ENCODE measurements at places on chromosomes 12 and 14.

DNA sequence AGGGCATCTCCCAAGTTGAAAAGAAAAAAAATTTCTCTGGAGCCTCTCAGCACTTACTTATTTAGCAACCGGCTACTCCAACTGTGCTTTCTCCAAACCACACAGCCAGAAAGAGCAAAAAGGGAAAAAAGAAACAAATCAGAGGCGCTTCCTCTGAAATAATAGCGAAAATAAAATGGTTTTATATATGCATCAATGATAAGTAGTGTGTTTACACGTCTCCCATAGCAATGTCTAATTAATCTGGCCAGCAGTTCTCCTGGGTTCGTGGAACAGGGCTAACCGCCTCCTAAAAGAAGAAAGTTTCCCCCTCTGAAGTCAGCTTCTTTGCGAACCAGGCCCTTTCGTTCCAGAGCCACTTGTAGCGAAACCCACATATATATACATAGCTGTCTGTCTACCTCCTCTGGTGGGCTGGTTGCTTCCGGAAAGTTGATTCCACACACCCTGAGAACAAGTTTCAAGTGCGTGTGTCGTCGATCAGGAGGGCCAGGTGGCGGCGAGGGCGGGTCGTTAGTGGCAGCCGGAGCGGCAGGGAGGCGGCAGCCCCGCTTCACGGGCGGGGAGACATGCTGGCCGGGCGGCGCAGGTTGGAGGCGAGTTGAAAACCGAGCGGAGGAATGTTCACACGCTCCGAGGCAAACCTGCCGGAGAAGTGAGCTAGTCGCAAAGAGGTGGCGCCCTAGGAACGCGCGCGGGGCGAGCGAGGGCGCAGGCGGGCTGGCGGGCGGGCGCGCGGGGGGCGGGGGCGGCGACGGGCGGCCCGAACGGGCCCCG lies 2.7 kb downstream of the PTHLH start:
- DNase-seq = peak; percentile 37

DNA sequence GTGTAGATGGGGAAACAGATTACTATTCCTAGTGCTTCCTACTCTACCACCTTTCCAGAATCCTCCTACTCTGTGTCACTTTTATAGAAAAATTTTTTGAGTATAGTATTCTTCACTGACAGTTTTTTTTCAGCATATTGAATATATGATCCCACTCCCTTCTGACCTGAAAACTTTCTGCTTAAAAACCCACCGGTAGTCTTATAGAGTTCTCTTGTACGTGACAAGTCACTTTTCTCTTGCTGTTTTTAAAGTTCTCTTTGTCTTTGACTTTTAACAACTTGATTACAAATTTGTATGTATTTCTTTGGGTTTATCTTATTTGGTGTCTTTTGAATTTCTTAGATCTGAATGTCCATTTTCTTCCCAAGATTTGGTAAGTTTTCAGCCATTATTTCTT lies 133.6 kb upstream of the SLC38A2 start:
- DNase-seq = no peak

GRCh38 chr12:68809190-68810026 lies 1.4 kb downstream of the MDM2 start:
- no peak for DNase-seq

DNA sequence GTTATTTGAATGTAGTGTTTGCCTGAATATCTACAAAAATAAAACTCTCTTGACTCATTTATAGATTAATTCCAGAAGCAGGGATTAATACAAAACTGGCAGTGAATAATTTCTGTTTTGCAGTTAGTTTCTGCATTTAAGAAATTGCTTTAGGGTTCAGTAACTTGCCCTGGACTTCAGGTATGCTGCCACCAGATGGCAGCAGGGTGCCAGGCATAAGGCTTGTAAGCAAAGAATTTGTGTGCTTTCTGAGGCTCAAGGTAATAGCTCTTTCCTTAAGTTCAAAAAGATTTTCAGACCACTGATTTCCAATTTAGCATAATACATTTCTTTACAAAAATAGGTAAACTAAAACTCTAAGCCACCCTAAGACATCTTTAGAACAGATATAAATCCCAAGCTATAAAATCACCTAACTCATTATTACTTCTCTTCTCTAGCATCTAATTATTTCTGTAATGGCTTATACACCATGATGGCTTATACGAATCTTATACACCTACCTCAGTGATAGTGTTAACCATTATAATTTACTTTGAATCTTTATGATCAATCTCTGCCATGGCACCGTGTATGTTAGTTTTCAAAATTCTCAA lies 398.3 kb downstream of the APAF1 start:
- DNase-seq = peak; percentile 57

GRCh38 chr14:47022721-47023120 lies 371.1 kb upstream of the RPL10L start:
- DNase-seq = no peak

DNA sequence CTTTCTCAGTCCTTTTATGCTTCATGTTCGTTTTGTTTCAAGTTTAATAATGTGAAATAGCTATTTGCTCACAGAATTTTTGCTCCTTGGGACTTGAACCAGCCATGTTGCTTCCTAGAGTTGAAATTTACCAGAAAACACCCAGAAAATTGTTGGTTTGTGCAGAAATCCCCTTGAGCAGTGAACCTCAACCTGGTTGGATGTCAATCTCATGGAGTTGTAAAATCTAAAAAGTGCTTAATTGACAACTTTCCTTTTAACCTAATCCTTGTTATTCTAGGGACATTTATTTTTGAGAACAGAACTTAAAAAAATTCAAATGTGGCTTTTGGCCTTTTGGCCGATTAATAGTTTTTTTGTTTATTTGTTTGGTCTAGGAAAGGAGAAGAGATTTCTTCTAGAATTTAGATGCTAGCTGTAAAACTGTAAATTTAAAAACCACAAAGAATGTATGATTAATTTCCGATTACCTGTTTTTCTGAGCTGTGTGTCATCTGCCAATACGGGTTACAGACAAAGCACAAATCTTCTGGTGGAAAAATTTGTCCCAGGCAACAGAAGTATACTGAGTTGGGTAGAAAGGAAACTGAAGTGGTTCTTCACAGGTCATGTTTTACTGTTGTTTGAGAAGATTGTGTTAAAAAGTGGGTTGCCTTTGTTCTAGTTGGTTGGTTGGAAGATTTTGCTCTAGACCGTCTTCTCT lies 154.4 kb downstream of the FUT8 start:
- DNase-seq = no peak

DNA sequence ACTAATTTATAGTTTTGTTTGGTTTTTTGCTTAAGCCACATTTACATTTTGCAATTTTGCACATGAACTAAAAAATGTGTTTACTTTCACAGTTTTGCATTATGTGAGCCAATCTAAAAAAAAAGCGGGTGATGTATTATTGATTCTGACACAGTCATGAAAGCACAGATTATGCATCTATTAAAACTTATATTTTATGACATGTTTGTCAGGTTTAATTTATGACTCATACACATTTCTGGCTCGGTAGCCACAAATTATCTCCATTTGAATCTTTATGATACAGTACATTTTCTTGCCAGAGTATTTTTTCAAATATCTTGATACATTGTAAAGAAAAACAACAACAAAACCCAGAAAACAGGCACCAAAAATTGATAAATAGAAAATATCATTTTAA lies 280.4 kb upstream of the GRIP1 start:
- DNase-seq = no peak

DNA sequence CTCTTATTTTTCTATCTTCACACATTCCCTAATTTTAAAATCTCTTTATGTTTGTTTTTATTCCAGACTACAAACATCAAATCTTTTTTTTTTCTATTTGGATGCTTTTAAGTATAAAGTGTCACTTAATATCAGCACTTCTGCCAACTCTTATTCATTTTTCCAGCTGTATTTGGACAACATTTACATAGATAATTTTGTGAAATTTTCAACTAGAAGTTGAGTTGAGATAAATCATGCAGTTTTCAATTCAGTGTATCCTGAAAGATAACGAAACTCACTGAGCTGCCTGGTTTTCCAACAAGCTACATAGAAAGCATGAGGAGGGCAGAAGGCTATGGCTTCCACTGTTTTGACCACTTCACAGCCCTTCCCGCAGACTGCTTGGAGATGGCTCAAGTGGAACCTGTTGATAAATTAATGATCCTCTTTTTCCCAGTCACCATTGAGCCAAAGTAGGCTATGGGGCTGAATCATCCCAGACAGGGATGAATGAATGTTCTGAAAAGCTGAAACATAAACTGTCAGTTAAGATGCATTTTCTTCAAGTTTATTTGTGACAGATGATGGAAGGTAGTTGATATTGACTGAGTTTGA lies 213.9 kb downstream of the RAD51B start:
- no peak for DNase-seq

All from activated CD4-positive, alpha-beta memory T cell treated with anti-CD3 and anti-CD28 coated beads, Interleukin-2, amount 10 ng/mL, durations not matched to agents 7 days and 5 days (primary cell).